ENCODE measurements at places on chromosomes 2 and 18.

GRCh38 chr18:78514910-78515670 is 464.5 kb upstream of the SALL3 start:
- no peak for DNase-seq

- no peak for DNase-seq
Observed at GRCh38 chr2:46963941-46964673, 48.5 kb upstream of the MCFD2 start.

DNA sequence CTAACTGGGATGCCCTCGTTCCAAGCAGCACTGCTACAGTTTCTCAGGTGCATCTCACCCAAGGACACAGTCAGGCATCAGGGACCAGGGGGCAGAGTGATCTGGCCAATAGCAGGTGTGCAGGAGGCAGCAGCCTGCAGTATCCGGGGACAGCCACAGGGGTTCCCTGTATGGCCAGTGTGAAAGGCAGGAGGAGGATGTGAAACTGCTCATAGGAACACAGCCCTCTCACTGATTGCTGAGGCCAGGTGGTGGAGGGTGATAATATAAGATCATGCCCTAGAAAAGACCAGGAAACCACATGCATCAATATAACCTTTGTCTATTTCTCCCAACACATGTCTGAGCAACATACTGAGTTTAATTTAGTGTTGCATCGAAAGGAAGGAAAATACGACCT is 112.7 kb upstream of the TACR1 start:
- no peak for DNase-seq

- DNase-seq, result no peak
Observed at GRCh38 chr18:44712025-44712424, 31.3 kb downstream of the SETBP1 start.

DNA sequence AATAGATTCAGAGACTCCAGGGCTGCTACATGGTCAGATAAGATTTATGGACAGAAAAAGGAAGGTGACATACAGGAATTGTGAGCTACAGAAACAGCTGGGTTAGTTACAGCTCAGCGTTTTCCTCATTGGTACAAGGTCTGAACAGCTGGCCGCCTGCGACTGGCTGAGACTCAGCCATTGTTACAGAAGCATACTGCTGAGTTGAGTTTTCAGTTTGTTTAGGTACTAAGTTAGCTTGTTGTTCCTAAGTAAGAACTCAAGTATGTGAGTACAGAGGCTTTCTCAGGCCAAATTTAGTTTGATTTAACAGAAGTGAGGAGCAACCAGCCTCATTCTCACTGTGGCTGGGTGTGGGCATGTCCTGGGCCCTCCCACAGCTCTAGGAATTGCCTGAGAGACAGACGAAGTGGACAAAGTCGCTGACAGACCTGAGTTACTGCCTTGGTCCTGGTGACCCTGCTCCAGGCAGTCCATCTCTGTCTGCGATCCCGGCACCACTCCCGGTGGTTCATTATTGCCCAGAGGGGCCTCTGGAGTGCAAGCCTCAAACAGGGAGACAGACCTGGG is 27.8 kb upstream of the RHOB start:
- no peak for DNase-seq

DNA sequence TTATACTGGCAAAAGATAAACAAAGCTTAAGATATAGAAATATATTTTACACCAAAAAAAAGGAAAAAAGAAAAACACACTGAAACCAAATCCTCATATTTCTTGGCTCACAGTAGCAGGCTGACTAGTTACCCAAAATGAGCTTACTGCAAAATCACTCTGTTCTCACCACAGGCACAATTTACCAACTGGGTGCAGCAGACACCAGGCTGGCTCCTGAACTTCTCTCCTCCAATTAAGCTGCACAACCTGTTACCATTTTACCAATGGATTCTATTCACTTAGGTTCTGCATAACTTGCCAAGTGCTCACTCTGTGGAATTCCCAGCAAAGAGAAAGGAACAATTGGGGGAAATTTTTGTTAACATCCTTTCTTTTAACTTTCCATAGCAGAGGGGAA is 679.3 kb downstream of the ZEB2 start:
- DNase-seq, result no peak

DNA sequence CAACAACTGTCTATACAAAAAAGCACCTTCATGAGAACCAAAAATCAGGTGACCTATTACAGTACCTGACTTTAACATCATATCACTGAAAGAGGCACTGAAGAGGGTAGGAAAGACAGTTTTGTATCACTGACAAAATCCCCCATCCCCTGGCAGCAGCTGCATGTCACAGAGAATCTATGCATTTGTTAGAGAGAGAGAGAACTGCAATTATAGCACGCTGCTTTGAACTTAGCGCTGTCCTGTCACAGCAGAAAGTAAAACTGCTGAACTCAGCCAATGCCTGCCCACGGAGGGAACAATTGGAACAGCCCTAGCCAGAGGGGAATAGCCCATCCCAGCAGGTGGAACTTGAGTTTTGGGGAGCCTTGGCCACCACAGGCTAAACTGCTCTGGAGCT is 75.1 kb upstream of the NOL4 start:
- DNase-seq, result no peak

GRCh38 chr2:121266543-121267106 is 18.4 kb downstream of the TFCP2L1 start:
- no peak for DNase-seq

- no peak for DNase-seq
Observed at GRCh38 chr2:165110394-165110793, 93.5 kb downstream of the SCN3A start.

Data from naive thymus-derived CD4-positive, alpha-beta T cell (primary cell).